ENCODE measurements at places on chromosomes 5 and 9. TPM values are rescaled to one million over a fixed set of nuclear protein-coding genes. Genes with fewer than 3 reads are reported as not detected.

The GDF9 gene
- total RNA-seq: 3.2 TPM

DNA sequence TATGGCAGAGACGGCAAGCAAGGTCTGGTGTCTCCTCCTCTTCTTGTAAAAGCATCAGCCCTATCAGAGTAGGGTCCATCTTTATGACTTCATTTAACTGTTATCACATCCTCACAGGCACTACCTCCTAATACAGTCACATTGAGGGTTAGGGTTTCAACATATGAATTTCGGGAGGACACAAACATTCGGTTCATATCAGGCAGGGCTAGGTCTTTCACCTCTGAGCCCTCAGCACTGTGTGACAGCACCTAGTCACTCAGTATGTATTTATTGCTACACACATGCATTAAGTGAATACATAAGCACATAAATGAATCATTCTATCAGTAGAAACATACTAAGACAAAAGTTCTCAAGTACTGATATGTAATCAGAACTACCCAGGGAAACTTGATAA, 9.4 kb upstream of the BTF3 start:
- no peaks in the 10 kb centered on the region for H3K36me3 ChIP-seq
- no peak overlapping the region for H3K27ac ChIP-seq
- no peak for DNase-seq
- no peaks in the 10 kb centered on the region for H3K4me1 ChIP-seq

DNA sequence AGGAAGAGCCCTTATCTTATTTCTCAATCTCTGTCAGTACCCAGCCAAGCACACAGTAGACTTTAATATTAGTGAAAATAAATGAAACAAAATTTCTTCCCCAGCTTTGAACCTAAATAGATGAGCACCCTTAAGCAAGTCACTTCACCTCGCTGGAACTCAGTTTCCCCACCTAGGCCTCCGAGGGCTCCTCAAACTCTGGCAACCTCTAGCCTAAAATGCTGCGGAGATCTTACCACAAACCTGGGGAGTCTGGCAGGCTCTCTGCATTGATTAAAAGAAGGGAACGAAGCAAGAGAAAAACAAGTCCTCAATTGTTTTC, 326 bp downstream of the RIGI start:
- H3K36me3 ChIP-seq: no peaks in the 10 kb centered on the region
- H3K27me3 ChIP-seq: no peaks in the 10 kb centered on the region
- DNase-seq: no peak
- no peaks in the 10 kb centered on the region for H3K4me1 ChIP-seq
- H3K4me3 ChIP-seq: peak overlapping the region; percentile 40

DNA sequence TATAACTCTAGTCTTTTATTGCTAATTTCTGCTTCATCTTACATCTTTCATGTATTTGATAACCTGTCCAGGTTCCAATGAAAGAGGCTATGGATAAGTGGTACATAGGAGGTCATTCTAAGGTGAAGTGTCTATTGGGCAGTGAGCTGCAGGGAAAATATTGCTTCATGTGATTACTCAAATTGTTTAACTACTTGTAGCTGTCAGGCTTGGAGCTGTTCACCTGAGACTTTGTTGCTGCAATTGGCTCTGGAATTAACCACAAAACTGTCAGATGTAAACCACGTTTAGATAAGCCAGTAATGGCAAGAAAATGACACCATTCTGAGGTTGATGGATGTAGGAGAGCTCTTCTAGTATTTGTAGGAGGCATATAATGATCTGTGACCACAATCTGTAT, 26.0 kb downstream of the ADAMTSL1 start:
- H3K4me3 ChIP-seq: no peak overlapping the region
- no peak for DNase-seq
- no peaks in the 10 kb centered on the region for H3K36me3 ChIP-seq
- no peaks in the 10 kb centered on the region for H3K27me3 ChIP-seq
- no peak overlapping the region for H3K27ac ChIP-seq
- H3K4me1 ChIP-seq: no peaks in the 10 kb centered on the region

DNA sequence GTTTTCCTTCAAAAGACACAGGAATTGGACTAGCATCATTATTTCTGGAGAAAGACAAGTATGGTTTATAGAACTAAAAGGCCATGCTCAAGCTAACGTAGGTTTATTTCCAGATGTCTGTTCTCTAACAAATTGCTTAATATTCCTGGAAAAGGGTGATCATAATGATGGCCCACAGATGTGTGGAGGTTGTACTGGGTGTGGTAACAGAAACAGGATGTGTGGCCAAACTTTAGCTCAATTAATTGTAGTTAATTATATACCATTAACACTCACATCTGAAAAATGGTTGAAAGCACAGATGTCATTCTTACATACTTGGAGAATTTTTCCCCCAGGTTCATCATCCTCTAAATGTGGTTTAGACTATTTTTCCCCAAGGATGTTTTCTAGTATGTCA, 292.7 kb upstream of the RASA1 start:
- no peaks in the 10 kb centered on the region for H3K4me1 ChIP-seq
- no peak overlapping the region for H3K27ac ChIP-seq
- no peaks in the 10 kb centered on the region for H3K36me3 ChIP-seq
- no peak for DNase-seq

DNA sequence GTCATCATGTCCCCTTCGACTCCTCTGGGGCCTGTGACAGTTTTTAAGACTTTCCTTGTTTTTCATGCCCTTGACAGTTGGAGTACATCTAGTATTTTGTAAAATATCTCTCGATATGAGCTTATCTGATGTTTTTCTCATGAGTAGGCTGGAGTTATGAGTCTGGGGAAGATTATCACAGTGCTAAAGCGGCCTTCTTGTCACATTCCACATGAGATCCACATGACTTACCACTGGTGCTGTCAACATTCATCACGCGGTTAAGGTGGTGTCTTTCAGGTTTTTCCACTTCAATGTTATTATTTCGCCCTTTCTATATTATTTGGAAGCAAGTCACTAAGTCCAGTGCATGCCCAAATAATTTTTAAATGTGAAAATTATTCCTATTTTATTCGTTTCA, 17.1 kb upstream of the CAST start:
- no peaks in the 10 kb centered on the region for H3K27me3 ChIP-seq
- no peak overlapping the region for H3K27ac ChIP-seq
- no peaks in the 10 kb centered on the region for H3K4me1 ChIP-seq
- no peaks in the 10 kb centered on the region for H3K36me3 ChIP-seq
- no peak for DNase-seq

DNA sequence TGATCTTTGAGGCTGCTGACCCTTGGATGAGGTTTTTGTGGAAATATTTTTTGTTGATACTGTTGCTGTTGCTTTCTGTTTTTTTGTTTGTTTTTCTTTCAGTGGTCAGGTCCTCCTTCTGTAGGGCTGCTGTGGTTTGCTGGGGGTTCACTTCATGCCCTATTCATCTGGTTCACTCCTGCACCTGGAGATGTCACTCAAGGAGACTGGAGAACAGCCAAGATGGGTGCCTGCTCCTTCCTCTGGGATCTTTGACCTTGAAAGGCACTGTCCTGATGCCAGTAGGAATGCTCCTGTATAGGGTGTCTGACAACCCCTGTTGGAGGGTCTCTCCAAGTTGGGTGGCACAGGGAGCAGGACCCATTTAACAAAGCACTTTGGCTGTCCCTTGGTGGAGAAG, 67.0 kb upstream of the ACTBL2 start:
- H3K27me3 ChIP-seq: no peaks in the 10 kb centered on the region
- no peaks in the 10 kb centered on the region for H3K4me1 ChIP-seq
- H3K36me3 ChIP-seq: no peaks in the 10 kb centered on the region
- no peak overlapping the region for H3K27ac ChIP-seq
- H3K4me3 ChIP-seq: no peak overlapping the region

- H3K27me3 ChIP-seq: no peaks in the 10 kb centered on the region
- H3K36me3 ChIP-seq: no peaks in the 10 kb centered on the region
- H3K4me3 ChIP-seq: no peak overlapping the region
- DNase-seq: no peak
Observed at GRCh38 chr9:123036893-123037545, 3.6 kb downstream of the GPR21 start.

DNA sequence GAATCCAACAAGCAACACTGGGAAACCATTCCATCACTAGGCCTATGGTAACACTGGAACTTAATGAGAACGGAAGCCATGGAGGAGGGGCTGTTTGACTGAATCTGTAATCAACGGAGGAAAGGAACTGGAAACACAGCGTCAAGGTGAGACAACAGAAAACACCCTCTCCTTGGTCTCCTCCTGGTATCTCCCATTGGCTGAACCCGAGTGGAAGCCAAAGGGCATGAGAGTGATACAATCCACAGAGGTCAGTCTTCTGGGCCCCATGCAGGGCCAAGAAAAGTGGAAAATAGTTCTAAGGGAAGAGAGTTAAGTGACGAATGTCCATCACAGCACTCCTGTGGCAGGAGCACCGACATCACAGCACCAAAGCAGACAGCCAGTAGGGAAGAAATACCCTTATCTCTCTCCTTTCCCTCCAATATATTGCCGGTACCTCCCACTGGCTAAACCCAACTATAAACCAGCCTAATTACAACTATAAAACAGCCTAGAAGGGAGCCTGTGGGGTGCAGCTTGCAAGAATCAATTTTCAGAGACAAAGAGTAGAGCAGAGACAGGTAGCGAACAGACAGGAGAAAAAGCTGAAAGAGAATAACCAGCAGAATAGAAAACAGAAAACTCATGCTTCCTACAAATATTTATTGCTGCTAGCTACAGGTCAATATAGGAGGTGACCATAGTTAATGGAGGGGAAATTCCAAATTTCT, 107.4 kb upstream of the IFNE start:
- H3K27me3 ChIP-seq: no peaks in the 10 kb centered on the region
- no peak for DNase-seq
- H3K27ac ChIP-seq: no peak overlapping the region
- no peaks in the 10 kb centered on the region for H3K4me1 ChIP-seq

DNA sequence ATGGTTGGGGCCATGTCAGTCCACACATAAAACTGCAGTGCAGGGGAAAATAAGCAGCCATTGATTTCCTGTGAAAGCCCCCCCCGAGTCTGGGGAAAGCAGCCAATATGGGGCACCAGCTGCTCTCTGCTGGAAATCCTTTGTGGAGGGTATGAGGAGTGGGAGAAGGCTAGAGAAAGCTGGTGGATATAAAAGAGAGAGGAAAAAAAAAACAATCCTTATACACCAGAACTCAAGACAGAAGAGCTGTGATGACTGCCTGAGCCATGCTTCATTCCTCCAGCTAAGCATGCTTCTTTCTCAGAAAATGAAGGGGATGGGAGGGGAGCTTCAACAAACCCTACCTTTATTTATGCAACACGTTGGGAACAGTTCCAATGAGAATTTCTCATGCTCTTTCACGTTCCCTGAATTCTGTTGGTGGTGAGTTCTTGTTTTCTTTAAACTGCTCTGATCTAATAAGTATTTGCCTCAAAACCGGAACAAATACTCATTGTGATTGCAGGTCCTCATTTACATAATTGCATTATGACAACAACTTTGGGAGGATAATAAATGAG, 688.0 kb upstream of the SEMA6A start:
- no peak overlapping the region for H3K4me3 ChIP-seq
- H3K27me3 ChIP-seq: no peaks in the 10 kb centered on the region

The ECM2 gene
- 14.1 TPM for total RNA-seq

DNA sequence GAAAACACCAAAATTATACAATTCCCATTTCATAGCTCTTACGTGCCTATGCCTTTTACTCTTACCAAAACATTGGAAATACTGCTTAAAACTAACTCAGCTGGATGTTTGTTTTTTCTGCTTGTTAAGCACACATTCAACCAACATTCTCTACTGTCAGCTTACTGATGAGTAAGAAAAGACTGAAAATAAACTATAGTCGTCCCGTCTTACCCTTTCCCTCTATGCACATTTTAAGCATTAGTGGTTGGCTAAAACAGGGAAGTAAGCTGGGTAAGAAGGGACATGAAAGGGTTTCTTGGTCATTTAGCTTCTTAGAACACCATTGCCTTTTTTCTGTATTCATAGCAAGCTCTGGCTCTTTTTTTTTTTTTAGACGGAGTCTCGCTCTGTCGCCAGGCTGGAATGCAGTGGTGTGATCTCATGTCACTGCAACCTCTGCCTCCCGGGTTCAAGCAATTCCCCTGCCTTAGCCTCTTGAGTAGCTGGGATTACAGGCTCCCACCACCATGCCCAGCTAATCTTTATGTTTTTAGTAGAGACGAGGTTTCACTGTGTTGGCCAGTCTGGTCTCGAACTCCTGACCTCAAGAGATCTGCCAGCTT, 232.1 kb upstream of the PCSK5 start:
- DNase-seq: no peak
- H3K27me3 ChIP-seq: no peaks in the 10 kb centered on the region
- H3K27ac ChIP-seq: no peak overlapping the region

The EPB41L4B gene
- total RNA-seq: 15.1 TPM

The C5orf58 gene
- not detected for total RNA-seq

The TRIO gene
- total RNA-seq: 90.3 TPM

- no peaks in the 10 kb centered on the region for H3K36me3 ChIP-seq
- H3K4me1 ChIP-seq: no peaks in the 10 kb centered on the region
- no peak overlapping the region for H3K27ac ChIP-seq
- DNase-seq: no peak
Observed at GRCh38 chr9:111949919-111950318, 53.3 kb downstream of the UGCG start.

- no peak for DNase-seq
- H3K4me1 ChIP-seq: no peaks in the 10 kb centered on the region
- no peaks in the 10 kb centered on the region for H3K27me3 ChIP-seq
- H3K27ac ChIP-seq: no peak overlapping the region
- H3K36me3 ChIP-seq: no peaks in the 10 kb centered on the region
Observed at GRCh38 chr5:12772276-12772675, 868.0 kb upstream of the CTNND2 start.

The ZNF366 gene
- 2.0 TPM for total RNA-seq

The SMIM33 gene
- not detected for total RNA-seq

The KCNN2 gene
- total RNA-seq: 15.3 TPM

The SLC24A2 gene
- 0.68 TPM for total RNA-seq

DNA sequence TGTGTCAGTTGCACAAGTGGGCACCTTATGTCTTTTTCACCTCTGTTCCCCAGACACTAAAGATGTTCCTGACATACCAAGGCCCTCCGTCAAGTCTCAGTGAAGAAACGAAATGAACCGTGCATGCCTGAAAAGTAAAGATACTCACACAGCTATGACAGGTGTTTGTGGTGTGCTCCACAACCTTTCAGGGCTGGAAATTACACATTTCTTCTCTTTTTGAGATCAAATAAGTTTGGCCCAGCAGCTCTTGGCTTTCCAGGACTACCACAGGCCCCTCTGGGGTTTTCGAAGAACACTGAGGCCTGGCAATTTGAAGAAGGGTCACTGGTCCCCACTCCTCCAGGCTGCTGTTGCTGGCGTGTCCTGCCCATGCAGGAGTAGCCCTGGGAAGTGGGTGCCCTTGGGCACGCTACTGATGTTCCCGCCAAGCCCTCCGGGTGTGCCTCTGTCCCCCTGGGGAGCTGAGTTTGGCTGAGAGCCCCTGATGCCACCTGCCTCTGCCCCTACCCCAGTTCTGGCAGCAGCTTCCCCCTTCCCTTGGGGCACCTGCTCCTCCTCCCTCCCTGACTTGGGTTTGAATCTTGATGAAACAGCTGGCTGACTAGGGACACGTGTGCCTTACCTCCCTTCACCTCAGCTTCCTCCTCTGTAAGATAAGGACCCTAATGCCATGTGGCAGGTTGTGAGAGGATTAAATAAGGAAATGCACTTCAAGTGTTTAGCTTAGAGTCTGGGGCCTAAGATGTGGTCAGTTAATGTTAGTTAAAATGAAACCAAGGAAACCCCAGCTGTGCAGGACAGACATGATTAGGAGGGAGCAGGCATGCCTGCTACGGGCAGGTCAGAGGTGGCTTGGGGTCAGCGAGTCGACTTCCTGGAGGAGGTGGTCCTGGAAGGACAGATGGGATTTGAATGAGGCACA, 49.1 kb upstream of the GADD45G start:
- no peaks in the 10 kb centered on the region for H3K27me3 ChIP-seq
- H3K36me3 ChIP-seq: no peaks in the 10 kb centered on the region
- no peak overlapping the region for H3K27ac ChIP-seq
- no peak for DNase-seq
- H3K4me1 ChIP-seq: no peaks in the 10 kb centered on the region
- H3K4me3 ChIP-seq: no peak overlapping the region

GRCh38 chr9:133474215-133474614, 4.7 kb downstream of the SLC2A6 start:
- H3K4me3 ChIP-seq: no peak overlapping the region
- H3K27me3 ChIP-seq: no peaks in the 10 kb centered on the region
- no peak overlapping the region for H3K27ac ChIP-seq

All from prostate gland (tissue), 2 donors.